NCI-H446 treated with DMSO at 0.1 percent for 48 hours (cell line): ENCODE measurements at places on chromosomes 3 and 15.
A peak's percentile ranks its signal among the peaks of the same experiment; 100 is the strongest.

DNA sequence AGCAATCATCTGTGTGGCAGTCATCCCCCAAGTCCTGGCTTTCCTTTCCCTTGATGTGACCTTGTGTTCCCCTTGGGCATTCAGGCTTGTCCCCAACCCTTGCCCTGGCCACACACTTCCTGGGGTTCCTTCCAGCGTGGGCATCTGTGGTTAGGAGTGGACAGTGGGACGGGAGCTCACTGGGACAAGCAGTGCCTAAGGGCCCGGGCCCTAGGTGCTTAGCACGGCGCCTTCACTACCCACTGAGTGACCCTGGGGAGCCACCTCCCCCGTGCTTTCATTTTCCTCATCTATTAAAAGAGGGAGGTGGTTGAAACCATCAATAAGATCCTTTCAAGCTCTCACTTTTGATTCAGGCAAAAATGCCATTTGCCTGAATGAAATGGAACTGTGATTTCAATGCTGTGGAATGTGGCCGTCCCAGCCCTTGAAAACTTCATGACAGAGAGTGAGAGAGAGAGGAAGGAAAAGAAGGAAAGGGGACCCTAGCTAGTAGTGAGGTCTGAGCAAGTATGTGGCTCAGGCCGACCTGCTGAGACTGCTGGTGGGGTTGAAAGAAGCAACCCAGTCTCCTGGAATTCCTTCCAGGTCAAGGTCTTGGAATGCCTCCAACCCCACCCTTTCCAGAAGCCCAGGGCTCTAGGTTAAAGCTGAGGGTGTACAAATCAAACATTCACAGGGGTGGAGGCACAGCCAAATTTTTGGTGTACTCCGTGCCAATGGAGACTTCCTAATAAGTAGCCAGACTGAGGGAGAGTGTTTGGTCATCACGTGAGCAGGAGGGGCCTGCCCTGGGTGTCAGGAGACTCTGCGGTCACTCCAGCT, 302.9 kb downstream of the TLE3 start:
- no peak for DNase-seq

DNA sequence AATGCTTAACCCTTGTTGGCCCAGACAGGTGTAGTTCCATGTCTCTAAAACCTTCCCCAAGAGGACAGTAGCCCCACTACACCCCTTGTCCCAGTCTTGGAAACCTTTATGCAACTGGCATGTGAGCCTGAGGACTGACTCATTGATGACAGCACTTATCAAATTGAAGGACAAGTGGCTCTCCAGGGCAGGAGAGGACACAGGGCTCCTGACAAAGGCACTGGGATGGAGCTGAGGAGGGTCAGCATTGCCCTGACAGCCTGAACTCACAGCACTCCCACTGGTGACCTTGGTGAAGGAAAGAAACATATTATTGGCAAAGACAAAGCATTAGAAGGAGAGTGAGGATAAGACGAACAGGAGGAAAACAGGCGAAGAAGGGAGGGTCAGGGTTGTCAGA, 139.9 kb downstream of the EPHB1 start:
- no peak for DNase-seq

DNA sequence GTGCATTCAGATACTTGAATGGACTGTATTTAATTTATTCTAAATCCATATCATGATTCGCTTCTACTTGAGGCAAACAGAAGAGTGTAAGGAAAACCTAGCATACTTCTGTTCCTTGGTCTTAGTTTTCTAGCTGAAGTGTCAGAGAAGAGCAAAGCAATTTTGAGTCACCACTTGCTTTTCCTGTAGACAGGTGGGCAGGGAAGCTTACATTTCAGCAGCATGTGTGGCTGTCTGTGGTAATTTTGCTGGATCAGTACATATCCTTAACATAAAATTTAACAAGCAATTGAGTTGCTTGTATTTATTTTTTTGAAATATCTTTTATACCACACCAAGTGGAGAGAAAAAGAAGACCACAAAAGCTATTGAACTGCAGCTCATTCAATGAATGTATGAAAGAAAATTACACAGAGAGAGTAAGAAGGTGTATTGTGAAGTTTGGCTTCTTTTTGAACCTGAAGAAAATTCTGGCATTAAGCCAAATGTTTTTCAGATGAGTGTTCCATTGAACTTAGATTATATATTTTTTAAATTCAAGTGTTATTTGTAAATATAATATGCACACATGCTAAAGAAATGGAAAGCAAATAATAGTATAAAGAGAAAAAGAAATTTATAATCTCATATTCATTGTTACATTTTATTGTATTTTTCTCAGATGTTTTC, 747.6 kb downstream of the NAALADL2 start:
- DNase-seq = no peak

- no peak for DNase-seq
Measured at GRCh38 chr15:44092221-44092620, 102.8 kb downstream of the FRMD5 start.

DNA sequence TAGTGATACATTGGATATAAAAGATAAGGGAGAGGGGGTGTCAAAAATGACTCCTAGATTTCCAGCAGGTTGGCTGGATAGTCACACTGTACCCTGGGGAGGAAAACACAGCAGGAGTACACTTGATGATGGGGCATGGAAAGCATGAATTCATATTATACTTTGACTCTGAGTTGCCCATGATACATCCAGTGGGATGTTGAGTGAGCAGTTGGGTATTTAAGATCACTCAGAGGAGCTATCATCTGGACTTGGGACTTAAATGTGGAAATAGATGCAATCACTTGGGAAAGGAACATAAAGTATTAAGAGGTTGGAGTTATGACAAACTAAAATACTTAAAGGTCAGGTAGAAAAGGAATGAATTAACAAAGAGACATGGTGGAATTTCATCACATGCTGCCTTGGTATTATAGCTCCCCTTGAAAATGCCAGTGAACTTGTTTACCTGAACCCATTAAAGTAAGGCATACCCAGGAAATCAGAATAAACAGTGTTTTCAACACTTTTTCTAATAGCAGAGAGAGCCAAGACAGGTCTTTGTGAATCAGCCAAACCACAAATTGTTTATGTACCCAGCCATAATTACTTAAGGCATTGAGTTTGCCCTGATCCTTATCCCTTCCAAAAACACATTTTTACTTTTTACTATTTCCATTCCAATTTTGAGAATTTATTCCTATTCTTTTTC, 49.9 kb upstream of the ABI3BP start:
- no peak for DNase-seq

DNA sequence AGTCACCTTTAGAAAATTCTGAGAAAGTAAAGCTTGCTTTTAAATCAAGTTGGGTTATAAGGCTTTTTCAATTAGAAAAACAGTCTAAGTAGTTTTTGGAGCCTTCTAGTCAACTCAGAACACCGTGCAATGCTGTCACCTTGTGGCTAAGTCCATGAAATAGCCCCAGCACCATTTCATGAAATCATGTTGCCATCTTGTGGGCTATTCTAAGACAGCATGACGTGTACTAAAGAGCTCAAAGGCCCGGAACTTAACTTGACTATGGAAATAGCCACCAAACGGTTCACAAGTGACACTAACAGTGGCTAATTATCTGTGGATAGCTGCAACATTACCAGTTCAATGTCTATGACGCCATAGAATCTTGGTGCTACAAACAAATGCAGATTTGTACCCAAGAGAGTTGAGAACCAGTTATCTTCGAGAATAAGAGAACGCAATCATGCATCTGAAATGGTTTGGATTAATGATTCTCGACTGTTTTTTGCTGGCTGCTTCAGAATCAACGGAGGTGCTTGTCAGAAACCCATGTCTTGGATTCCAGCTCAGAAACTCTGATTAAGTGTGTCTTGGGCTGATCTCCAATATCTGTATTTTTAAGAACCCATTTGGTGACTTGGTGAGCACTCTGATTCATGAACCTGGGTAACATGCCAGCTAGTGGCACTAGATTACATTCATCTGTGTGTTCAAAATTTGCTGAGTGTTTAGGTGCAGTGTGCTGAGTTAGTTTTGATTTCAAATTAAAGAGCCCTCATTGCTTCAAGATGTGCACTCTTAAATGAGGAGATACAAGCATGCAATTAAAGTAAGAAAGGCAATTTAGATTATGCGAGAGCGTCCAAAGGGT, 111.2 kb upstream of the MCTP2 start:
- DNase-seq = peak; percentile 21
